GM12892 (cell line): ENCODE measurements at places on chromosomes 3 and 15.

DNA sequence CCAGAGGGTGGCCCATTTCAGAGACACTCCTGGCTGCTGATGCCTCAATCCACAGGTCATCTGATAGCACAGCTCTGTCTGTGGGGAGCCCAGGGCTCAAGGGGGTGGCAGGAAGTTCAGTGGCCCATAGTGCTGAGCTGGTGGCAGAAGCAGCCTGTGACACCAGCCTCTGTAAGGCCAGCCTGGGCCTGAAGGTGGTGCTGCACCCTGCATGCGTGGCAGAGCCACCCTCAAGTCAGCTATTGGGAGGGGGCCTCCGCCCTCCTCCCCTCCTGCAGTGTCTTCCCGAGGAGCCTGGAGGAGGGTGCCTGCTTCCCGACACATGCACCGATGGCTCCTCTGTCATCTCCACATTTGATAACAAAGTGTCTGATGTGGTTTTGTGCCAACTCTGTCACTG lies 3.0 kb downstream of the PLA1A start:
- peak; percentile 42 for DNase-seq

DNA sequence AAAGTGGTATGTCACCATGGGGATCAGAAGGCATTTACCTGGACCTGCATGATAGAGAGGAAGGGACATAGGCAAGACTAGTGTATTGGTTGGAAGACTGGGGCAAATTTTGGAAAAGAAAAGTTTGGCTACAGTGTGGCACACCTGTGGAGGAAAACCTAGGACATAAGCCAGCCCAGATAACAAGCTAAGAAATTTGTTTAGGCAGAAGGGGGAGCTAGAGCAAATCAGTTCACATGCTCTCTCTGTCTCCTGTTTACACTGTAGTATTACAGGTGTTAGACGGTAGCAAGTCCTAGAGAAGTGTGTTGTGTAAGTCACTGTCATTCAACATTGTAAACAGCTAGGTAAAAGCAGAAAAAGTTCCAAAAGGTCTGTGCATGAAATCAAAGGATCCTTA lies 11.9 kb upstream of the ALDH1A2 start:
- DNase-seq = no peak

- no peak for DNase-seq
These were observed 50.0 kb upstream of the ZNF280D start for GRCh38 chr15:56783156-56783856.

DNA sequence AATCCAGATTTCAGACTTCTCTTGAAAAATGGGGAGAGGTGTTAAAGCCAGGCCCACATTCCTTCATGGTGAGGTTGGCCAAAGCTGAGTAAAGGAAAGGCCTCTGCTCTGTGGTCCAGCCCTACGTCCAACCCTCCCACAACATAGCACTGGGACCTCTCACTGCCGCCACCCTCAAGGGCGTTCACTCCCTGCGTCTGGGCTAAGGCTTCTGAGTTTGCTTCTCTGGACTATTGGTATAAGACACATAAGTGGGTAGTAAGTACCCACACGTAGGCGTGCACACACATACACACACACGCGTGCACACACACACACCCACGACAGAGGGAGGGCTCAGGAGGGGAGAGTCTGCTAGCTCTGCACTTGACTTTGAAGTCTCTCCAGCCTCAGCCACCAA lies 80.2 kb upstream of the PXYLP1 start:
- no peak for DNase-seq

DNA sequence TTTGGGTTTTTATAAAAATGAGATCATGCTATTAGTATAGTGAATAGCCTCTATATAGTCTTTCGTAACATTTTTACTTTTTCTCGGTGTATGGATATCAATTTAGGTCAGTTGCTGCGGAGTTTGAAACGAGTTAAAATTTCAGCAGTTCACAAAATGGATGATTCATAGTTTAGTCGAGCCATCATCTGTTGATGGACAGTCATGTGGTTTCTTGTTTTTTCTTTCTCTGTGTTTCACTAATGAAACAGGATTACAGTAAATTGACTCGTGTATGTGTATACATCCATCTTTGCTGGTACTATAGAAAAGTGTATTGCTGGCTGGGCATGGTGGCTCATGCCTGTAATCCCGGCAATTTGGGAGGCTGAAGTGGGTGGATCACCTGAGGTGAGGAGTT lies 106.8 kb downstream of the IGF1R start:
- no peak for DNase-seq

DNA sequence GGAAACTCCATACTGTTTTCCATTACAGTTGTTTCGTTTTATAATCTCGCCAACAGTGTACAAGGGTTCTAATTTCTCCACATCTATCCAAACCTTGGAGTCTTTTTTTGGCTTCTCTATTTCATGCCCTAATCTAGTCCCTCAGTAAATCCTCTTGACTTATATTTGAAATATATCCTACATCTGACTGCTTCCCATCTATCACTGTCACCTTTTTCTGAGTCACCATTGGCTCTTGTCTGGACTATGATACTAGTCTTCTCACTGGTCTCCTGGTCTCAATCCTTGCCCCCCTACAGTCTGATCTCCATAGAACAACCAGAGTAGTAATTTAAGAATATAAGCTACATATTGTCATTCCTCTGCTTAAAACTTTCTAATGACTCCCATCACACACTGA lies 80.0 kb downstream of the ITPR1 start:
- no peak for DNase-seq

GRCh38 chr3:73601011-73601410 lies 23.7 kb downstream of the PDZRN3 start:
- DNase-seq = no peak

DNA sequence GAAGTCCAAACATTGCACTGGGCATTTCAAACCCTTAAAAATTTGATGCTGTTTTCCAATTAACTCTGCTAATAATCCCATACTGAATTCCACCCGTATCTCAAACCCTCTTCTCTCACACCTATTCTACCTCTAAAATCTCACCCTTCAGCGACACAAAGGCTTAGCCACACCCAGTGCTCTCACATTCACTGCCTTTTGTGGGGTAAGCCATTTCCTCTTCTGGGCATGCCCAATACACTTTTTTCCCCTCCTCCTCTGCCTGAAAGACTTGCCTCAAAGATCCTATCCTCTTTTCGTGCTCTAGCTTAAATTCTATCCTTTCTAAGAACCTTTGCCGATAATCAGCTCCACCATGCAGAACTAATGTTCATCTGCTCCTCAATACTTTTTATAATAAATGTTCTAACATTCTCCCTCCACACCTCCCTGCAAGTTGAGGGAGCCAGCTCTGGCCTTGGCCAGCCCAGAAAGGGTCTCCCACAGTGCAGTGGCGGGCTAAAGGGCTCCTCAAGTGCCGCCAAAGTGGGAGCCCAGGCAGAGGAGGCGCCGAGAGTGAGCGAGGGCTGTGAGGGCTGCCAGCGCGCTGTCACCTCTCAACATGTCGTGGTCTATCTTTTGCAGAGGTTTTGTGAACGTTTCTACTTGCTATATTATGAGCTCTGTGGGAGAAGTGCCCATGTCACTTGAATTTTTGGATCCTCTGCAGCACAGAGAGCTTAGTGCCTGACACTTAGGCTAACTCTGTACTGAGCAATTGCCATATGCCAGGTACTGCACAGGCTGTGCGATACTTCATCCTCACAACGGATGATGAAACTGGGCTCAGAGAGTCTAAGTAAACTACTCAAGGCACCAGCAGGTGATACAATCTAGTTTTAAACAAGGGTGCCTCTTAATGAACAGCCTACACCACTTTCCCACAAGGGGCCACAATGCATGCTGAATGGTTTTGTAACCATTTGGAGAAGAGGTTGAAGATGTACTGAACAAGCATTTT lies 53.6 kb upstream of the BCL6 start:
- no peak for DNase-seq

DNA sequence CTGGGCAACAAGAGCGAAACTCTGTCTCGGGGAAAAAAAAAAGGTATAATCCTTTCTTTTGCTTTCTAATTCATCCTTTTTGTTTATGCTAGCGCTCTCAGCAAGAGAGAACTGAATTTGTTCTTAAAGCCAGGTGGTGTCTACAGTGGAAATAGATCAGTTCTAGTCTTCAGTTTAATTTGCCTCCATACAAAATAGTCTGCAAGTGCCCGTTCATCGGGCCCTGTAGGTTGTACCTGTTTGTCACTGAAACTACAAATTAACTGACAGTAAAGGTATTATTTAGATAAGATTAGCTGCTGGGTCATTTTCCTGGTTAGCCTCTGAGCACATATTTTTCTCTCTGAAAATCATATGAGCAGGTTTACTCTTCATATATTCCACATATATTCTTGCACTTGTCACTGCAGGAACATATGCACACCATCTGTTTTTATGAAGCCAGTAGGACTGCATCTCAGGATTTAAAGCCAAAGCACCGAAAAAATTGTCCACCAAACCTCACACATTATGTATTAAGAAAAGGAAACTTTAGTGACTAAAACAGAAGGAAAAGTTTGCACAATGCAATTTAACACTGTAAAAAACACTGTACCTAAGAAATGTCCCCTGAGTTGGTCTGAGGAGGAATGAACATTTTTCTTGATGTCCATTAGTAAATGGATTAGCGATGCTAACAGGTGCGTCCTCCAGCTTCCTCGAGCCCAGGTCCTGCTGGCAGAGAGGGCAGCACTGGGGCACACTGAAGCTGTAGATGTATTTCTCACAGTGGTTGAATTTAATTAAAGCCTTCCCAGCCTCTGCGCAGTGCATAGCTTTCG lies 437 bp downstream of the MKRN2OS start:
- no peak for DNase-seq

- no peak for DNase-seq
These were observed 526.5 kb upstream of the PROK2 start for GRCh38 chr3:72311425-72311824.

DNA sequence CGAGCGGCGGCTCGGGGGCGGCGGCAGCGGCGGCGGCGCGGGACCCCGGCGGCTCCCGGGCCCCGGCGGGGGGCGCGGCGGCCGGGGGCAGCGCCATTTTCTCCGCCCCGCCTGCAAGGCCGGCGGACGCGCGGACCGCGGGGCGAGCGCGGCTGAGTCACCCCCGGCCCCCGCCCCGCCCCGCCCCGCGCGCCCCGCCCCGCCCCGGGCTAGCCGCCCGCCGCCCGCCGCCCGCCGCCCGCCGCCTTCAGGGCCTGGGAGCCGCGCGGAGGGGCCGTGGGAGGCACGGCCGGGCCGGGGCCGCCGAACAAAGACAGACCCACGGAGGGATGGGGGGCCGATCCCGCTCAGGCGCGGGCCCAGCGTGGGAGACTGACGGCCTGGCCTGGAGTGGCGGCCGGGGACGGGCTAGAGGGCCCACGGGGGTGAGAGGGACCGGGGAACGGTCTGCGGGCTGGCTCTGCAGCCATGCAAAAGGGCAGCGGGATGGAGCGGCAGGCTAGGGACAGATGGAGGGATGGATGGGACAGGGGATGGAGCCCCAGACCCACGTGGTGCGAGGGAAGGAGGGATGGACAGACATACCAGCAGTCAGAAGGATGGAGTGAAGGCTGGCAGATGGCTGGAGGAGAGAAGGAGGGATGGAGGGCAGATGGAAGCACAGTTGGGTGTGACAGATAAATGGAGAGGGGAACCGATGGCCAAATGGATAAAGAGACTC lies at the start of gene EIF4E3:
Gene EIF4E3, minus strand, starts transcription at position 132 of the 721 bp plus-strand sequence. Its CDS starts 35 bp downstream, at position 97.
- DNase-seq = peak; percentile 51

GRCh38 chr3:106296062-106296461 lies 427.2 kb upstream of the CBLB start:
- DNase-seq = no peak

DNA sequence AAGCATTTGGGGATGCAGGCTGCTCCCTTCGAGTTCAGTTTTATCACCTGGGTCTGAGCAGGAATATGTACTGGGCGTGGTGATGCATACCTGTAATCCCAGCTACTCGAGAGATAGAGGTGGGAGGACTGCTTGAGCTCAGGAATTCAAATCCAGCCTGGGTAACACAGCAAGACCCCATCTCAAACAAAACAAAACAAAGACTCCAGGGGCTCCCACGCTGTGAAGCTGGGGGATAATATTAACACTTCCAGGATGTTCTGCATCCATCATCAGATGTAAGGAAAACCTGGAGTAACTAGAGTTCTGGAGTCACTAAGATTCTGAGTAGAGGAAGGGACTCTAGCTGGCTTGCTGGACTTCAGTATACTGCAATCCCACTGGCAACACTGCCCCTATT lies 40.6 kb downstream of the LYZL4 start:
- DNase-seq = no peak

- DNase-seq = no peak
These were observed 85.9 kb downstream of the CHSY1 start for GRCh38 chr15:101165905-101166471.

DNA sequence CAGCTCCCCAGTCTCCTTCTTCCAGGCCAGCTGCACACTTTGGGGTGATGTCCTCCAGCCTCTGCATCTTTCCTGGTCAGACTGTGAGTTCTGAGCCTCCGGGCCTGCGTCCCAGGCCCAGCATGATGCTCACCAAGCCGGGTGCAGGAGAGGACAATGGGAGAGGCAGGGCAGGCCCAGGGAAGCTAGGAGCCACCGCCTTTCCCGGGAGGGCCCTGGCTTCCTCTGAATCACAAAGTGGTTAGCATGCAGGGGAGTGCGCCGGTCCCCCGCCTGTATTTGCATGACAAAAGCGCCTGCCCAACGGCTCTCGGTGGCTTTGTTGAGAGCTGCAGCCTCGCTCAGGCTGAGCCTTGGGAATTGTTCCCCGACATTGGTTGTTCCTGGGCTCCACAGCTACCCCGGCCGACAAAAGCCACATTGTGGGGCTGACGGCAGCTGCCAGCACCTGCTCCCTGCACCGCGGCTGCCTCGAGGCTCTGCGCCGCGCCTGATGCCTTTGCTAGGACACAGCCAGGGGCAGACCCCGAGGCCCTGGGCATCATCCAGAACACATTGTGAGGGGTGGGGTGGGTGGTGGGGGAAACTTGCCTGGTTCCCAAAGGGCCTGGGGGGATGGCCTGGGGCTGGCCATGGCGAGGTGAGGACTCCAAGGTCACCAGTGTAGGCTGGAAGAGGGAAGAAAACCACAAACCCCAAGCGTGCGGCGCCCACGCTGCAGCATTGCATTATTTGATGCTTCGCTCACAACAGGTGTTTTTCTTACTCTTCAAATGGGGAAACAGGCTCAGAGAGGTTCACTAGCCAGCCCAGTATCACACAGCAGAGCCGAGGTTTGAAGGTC lies 20.0 kb upstream of the KLF13 start:
- DNase-seq = no peak

- DNase-seq = no peak
These were observed 3.2 kb downstream of the SCAPER start for GRCh38 chr15:76901965-76902364.

DNA sequence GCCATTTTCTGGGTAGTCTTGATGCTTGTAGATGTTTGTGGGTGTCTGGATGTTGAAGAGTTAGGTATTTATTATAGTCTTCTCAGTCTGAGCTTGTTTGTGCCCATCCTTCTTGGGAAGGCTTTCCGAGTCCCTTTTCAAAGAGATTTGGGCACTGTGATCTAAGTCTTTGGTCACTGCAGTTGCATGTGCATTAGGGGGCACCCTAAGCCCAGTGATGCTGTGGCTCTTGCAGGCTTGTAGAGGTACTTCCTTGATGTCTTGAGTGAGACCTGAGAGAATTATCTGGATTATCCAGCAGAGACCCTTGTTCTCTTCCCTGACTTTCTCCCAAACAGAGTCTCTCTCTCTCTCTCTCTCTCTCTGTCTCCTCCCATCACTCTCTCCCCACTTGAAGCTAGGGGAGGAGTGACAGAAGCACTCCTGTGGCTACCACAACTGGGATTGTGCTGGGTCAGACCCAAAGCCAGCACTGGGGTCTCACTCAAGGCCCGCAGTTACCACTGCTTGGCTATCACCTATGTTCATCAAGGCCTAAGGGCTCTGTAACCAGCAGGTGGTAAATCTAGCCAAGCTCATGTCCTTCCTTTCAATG lies 68.5 kb downstream of the TMCO5A start:
- no peak for DNase-seq

- DNase-seq = no peak
These were observed 43.7 kb downstream of the POC1A start for GRCh38 chr3:52110502-52110901.
